ENCODE measurements at places on chromosomes 12 and 14.

GRCh38 chr14:91185721-91186120 lies 58.8 kb downstream of the GPR68 start:
- no peak for DNase-seq

DNA sequence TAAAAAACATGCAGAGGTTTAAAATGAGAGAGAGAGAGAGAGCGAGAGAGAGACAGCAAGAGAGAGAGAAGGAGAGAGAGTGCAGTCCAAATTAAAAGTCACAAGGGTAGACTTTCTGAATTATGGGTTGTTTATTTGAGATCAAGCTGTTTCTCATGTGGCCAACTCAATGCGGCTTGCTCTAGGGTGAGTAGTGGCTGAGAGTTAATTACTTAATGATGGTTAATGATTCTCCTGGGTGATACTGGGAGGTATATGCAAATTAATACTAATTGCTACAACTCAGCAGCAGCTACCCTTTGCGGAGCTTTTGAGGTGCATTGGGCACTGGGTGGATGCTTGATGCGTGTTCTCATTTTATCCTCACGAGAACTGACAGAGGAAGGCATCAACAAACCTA lies 122.1 kb upstream of the NOS1 start:
- DNase-seq = no peak

GRCh38 chr12:96456265-96456974 lies 33.0 kb upstream of the CFAP54 start:
- DNase-seq = no peak

DNA sequence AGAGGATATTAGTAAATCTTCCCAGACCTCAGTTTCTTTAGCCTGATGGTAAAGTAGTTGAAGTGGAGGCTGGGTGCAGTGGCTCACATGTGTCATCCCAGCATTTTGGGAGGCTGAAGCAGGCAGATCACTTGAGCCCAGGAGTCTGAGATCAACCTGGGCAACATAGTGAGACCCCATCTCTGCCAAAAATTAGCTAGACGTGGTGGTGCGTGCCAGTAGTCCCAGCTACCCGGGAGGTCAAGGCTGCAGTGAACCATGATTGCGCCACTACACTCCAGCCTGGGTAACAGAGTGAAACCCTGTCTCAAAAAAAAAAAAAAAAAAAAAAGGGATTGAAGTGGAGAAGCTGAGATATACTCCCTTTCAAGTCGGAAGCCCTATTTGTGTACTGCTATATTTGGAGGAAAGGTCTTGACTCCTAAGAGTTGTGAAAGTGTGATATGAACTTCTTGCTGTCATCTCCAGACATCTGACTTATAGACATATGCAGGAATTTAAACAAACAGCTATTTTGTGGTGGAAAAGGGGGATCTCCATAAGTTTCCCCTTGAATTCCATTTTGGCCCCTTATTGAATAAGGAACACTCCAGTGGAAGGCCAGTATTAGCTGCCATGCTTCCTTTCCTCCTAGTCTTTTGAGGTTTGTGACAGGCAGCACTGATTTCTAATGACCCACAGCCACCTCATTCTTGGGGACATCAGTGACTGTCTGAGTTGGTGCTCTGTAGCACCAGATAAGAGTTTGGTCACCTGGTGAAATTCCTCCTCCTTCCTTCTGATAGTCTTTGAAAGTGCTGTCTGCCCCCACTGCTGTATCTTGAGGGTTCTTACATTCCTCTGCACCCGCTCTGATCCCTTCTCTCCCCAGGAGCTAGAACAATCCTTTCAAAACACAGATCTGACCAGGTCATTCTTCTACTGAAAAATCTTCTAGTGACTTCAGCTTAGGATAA lies 7.4 kb downstream of the ELK3 start:
- DNase-seq = no peak

GRCh38 chr14:92416544-92416943 lies 93.6 kb downstream of the SLC24A4 start:
- no peak for DNase-seq

All from effector CD4-positive, alpha-beta T cell (primary cell).